ENCODE measurements at places on chromosomes 5 and 9.

DNA sequence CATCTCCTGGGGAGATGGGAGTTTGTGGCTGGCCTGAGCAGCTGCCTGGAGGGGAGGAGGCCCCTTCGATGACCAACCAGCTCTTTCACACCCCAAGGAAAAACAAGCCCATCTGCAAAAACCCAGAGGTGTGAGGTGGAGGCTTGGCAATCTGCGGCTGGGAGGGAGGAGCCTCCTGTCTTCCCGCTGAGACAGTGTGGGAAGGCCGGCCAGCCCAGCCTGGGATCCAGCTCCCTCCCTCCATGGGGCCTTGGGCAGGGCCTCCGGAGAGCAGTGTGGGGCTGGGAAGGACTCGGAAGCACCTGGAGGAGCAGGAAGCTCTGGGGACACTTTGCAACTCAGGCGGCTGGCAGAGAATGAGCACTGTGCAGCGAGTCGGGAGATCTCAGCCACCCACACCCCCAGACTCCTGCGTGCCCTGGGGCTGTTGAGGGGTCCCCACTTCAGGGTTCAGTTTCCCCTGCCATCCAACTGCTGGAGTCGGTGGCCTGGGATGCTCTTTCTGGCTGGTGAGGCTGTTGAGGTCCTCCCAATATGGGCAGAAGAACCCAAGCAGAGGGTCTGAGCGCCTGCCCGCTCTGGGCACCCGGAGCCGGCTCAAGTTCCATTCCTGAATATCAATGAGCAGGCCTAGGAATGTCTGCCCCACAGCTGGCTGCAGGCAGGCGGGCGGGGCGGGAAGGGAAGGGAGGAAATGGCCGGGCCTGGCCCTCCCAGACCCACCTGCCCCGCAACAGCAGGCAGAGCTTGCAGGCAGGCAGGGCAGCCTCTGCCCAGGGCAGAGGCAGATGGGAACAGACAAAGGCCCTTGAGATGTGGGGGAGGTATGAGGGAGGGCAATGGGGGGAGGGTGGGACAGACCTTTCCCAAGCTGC is 101.1 kb downstream of the FGF18 start:
- ATAC-seq: no peak

DNA sequence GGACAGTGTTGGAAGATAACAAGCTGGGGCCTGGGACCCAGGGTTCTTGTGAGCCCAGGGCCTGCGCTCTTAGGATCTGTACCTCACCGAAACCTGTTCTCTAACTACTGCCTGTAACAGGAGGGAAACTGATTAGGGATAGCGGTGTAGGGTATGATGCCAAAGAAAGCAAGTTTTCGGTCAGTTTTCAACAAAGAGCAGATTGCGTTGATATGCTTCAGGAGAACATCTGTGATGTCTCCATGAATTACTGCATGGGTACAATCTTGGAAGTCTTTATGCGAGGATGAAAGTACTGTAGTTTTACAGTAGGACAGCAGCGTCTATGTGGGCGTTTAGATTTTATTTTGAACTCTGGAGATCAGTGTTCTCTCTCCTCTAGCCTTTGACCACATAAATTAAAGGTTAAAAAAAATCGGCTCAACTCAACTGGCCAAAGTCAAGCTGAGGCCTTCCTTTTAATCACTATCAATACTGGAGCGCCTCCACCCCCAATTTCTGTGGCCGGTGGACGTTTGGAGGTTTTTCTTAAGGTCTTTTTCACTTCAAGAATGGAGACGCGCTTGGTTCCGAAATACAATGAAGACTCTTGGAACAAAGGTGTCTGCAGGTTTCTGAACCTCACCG is 3.0 kb downstream of the NFIL3 start:
- no peak for ATAC-seq

GRCh38 chr5:128216860-128217531 is 133.4 kb downstream of the SLC12A2 start:
- ATAC-seq: no peak

DNA sequence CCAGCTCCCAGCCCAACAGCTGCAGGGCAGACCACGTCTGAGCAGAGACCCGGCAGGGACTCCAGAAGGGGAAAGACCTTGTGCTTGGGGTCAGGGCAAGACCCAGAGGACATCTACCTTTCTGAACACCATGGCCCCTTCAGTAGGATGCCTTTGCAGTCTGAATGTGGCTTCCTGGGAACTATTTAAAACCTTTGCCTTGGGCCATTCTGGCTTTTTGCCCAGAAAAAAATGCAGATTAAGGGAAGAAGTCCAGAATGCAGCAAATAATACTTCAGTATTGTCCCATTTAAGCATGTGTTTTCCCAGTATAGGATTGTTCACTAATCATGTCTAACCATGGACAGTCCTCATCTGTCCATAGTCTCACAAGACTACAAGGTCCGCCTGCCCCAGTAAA is 67.5 kb upstream of the ERCC6L2 start:
- no peak for ATAC-seq

DNA sequence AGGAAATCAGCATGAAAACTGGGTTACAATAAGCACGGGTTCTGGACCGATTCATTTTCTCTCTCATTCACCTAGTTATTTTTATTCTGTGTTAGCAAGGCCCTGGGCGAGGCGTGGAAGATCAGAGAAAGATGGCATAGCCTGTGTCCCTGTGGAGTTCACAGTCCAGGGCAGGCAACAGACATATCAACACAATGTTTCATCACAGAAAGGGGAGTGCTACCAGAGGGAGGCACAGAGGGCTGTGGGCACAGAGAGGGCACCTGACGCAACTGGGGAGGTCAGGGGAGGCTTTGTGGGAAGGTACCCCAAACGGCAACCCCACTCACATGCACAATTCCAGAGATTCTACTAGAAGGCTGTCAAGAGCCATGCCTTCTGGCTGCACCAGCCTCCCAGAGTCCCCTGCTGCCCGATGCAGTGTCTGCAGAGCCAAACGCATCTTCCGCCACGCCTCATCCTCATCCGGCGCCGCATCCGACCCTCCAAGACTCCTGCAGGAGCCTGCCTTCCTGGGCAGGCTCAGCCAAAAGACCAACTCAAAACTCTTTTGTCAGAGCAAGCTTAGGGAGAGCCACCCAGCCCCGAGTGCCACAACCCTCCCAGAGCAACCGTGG is 1.4 kb downstream of the FAM193B start:
- no peak for ATAC-seq

- no peak for ATAC-seq
Measured at GRCh38 chr9:93827545-93828330, 127.4 kb downstream of the BARX1 start.

DNA sequence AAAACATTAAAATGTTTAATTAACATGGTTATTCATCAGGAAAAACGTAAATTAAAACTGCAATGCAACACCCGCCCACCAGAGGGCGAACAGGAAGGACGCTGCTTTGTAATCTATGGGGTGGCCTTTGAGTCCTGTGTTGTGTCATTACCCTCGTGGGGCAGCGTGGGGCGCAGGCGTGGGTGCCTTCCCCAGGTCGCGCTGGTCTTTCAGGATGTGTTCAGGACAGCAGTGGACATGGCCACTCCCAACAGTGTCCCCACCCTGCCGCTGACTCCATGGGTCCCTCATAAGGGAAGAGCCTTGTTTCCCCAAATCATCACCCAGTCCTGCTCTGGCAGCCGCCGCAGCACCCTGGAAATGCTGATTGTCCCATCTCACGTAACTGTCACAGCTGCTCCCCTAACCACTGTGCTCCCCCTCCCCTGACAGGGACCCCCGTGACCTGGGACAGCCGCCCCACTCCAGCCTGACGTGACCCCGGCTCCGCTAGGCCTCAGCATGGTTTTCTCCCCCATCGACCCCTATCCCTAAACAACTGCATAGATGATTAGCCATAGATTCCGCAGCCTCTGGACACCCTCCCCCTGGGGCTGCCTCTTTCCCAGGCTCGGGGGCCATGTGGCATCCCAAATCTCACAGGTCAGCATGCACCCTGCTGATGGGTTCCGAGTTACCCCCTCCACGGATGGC is 36.4 kb downstream of the GLT6D1 start:
- no peak for ATAC-seq

GRCh38 chr5:88979244-88979643 is 96.3 kb upstream of the MEF2C start:
- ATAC-seq: peak; percentile 70

DNA sequence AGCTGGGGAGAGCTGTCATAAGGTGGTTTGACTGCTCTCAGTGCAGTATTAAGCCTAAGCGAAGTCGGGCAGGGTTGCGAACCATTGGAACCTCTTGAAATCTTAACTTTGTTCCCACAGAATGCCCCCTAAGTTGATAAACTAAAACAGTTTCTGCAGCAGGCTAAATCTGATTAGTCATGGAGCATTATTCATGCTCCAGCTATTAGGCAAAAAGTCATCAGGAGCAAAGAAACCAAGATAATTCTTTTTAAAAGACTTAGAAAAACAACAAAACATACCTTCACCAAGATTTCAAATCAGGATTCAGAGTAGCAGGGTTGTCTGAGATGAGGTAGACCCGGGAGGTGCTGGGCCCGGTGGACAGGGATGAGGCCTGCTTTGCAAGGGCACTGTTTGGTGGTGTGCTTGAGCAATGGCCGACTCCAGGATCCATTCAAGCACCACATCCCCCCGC is 69.9 kb upstream of the PLPP1 start:
- no peak for ATAC-seq

- no peak for ATAC-seq
Measured at GRCh38 chr5:124263680-124264491, 482.6 kb downstream of the ZNF608 start.

DNA sequence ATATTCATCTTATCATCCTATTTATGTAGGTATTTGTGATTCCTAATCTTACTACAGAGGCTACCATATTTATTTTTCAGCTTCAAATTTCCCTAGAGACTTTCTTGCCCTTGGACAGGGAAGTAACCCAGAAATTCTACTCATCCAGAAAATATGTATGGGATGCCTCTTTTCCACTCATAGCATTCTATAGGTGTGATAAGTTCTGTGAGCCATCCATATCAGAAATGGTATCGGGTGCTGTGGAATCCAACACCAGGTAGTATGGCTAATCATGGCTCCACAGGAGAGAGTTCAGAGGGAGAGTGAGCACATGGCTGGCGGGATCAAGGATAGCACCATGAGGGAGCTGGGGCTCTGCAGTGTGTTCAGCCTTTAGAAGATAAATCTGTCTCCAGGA is 349.3 kb upstream of the ACTBL2 start:
- ATAC-seq: no peak

GRCh38 chr5:79959407-79959806 is 31.7 kb downstream of the MTX3 start:
- ATAC-seq: no peak

DNA sequence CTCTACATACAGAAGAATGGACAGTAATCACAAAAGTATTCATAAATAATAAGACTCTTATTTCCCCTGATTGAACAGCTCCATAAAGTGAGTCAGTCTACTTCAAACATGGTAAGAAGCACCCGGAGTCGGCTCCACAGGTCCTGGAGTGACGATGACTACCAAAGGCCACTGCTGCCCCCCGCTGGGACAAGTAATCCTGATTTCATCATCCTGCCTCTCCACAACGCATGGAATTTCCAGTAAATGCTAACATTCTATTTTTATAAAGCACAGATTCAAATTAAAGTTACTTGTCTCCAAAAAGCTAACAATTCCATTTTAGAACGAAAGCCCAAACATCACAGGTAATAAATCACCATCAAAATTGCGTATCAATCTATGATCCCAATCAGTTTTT is 16.2 kb downstream of the ATPSCKMT start:
- no peak for ATAC-seq

DNA sequence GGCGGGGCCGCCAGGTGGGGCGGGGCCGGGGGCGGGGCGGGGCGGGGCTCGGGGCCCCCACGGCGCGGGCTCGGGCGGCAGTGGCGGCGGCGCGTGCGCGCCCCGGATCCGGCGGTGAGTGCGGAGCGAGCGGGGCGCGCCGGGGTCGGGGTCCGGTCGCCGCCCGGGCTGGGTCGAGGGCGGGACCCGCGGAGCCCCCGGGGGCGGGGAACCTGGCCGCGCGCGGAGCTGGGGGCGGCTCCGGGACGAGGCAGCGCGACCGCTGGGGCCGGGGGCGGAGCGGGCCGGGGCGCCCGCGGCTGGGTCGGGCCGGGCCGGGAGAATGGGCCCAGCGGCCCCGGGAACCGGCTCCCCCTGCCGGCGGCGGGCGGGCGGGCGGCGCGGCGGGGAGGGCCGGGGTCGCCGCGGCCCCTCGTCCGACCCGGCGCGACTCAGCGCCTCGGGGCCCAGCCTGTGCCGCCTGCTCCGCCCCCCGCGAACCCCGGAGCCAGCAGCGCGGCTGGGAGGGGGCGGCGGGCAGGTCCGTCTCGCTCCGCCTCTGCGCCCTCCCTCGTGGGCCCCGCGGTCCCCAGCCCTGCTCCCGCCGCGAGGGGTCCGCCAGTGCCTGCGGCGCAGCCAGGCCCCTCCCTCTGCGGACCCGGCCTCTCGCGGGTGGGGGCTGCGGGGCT is 3.1 kb downstream of the EGFL7 start:
- ATAC-seq: peak; percentile 3

GRCh38 chr5:76291305-76292077 is 111.6 kb upstream of the IQGAP2 start:
- ATAC-seq: no peak

GRCh38 chr9:107907715-107908114 is 418.1 kb upstream of the KLF4 start:
- ATAC-seq: no peak

- ATAC-seq: no peak
Measured at GRCh38 chr5:132478366-132478871, 12.2 kb downstream of the IRF1 start.

- ATAC-seq: no peak
Measured at GRCh38 chr5:16807547-16807864, 128.6 kb downstream of the MYO10 start.

- no peak for ATAC-seq
Measured at GRCh38 chr5:92916036-92916435, 665.0 kb downstream of the NR2F1-AS1 start.

DNA sequence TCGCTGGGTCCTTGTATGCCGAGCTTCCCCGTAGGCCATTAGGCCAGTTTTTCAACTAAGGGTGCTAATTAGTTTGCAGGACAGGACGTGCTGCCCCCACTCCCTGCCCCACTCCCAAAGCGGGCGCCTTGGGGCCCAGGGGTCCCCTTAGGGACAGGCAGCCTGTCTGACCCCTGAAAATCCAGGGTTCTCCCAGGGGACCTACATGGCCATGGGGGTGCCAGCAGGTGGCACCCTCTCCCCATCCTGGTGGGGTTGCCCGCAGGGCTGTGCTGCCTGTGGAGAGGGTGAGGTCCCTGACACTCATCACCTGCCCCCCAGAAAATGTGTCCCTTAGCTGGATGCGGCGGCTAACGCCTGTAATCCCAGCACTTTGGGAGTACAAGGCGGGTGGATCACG is 8.5 kb upstream of the CCDC187 start:
- ATAC-seq: no peak

DNA sequence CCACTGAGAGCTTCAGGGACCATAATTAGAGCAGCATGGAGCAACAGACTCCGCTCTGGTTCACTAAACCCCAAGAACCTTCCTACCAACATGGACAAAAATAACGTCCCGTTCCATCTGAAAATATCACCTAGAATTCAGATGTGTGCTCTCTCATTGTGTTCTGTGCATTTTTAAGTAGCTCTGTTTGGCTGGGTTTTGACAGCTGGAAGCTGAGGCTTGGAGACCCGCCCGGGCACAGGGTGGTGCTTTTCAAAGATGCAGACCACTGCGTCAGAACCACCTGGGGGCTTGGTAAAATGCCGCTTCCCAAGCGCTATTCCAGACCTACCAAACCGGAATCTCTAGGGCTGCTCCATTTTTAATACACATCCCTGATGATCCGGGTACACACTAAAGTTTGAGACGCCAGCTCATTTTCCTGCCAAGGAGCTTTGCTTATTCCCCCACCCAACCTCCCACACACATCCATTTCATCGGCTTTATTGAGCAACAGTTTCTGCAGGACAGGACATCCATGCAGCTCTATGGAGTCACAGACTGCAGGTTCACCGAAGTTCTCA is 104.8 kb downstream of the GABBR2 start:
- no peak for ATAC-seq

- ATAC-seq: no peak
Measured at GRCh38 chr9:2231101-2231500, 216.0 kb downstream of the SMARCA2 start.

All from stimulated activated memory B cell treated with anti-CD40 and anti-IgM and Interleukin-4, amounts not matched to agents 10 μg/mL and 1 μg/mL and 100 μg/mL, for 72 hours (primary cell).